ENCODE measurements at places on chromosomes 12 and 14.

- no peak for DNase-seq
Measured at GRCh38 chr12:116416166-116416565, 138.7 kb upstream of the MED13L start.

DNA sequence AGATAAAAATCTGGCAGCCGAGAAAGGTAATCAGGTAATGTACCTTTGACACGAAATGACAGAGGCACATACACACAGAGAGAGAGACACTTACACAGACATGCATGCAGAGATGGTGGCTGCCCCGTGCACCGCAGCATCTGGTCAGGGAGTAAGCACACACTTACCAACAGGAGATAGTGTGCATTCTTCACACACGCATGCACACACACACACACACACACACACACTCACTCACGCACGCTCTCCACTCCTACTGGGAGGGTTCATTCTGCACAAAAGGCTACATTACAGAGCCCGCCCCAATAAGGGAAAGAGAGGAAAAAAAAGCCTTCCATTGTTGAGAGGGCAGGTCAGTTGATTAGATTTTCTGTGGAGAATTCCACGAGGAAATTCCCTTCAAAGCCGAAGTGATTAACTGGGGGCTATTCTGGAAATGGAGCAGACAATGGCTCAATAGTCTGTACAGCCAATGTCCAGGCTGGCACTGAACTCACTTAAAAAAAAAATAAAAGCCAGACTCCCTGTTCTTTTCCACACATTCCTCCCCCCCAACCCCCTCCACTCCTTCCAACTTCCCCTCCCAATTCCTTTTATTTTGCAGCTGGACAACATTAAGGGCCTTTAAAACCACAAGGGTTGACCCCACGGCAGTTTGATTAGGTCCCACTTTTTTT is 1.4 kb upstream of the SOX5 start:
- DNase-seq, result no peak

- no peak for DNase-seq
Measured at GRCh38 chr14:35934499-35934898, 108.4 kb downstream of the BRMS1L start.

GRCh38 chr14:88143810-88144209 is 138.9 kb downstream of the GPR65 start:
- DNase-seq, result no peak
